Activated B cell treated with CpG ODN at 0.5 μM for 24 hours (primary cell): ENCODE measurements at places on chromosomes 2 and 18.

- no peak for DNase-seq
Observed at GRCh38 chr2:196914867-196915460, 11.5 kb downstream of the PGAP1 start.

DNA sequence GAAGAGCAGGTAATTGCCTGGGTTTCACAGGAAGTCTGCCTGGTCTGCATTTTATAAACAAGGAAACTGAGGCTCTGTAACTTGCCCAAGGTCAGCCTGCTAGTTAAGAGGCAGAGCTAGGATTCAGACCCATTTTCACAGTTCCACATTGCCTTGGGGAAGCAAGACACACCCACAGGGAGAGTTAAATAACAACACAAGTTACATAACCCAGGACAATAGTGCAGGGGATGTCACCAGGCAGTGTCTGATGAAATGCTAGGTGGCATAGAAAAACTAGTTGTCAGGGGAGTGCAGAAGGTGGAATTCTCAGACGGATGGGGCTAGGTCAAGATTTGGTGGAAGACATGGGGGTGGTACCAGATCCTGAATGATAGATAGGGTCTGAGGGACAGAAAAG is 69.7 kb downstream of the PRKCE start:
- DNase-seq = no peak

- no peak for DNase-seq
Observed at GRCh38 chr2:207463433-207463832, 66.3 kb upstream of the CREB1 start.

- DNase-seq = no peak
Observed at GRCh38 chr18:58803978-58804377, 60.7 kb upstream of the ZNF532 start.

GRCh38 chr18:44507729-44508325 is 172.9 kb upstream of the SETBP1 start:
- DNase-seq = peak; percentile 26
